ENCODE measurements at places on chromosomes 5 and 9.

GRCh38 chr9:114105236-114105635 is 6.1 kb upstream of the KIF12 start:
- DNase-seq, result no peak

GRCh38 chr5:40436535-40437237 is 243.0 kb upstream of the PTGER4 start:
- no peak for DNase-seq

GRCh38 chr5:32476891-32477290 is 32.4 kb upstream of the ZFR start:
- no peak for DNase-seq

GRCh38 chr9:123724211-123724796 is 205.6 kb downstream of the DENND1A start:
- no peak for DNase-seq

DNA sequence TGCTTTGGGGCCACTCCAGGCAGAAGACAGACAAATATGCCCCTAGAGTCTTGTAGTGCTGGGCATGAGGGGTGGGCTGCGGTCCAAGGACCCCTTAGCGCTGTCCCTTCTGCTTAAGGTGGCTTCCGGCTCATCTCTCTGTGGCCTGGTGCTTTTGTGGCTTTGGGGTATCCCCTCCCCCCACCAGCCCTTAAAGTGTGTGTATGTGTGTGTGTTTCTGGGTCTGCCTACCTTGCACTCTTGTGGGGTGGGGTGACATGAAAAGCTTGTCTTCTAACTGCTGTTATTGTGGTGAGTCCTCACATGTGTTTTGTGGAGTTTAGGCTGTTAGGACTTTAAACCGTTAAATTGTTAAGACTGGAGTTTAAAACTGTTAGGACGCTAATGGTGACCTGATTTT is 23.6 kb downstream of the MARCHF6 start:
- DNase-seq, result no peak

DNA sequence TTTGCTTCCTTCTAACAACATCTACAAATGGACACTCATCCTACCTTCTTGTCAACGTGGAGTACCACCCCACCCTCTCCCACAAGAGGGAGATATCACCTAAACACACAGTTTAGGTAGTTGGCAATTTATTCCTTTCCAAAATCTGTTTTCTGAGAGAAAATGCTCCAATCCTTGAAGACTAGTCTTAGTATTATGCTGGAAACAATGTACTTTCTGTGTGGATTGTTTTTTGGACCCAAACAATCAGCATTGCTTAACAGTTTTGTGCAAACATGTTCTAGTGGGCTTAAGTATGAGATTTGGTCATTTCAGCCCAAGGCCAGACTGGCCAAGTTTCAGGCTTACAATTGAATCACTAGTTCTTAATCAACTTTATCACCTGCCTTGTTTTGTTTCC is 359.1 kb downstream of the ARHGEF28 start:
- no peak for DNase-seq

GRCh38 chr9:100088202-100088601 is 10.6 kb downstream of the ERP44 start:
- DNase-seq, result no peak

DNA sequence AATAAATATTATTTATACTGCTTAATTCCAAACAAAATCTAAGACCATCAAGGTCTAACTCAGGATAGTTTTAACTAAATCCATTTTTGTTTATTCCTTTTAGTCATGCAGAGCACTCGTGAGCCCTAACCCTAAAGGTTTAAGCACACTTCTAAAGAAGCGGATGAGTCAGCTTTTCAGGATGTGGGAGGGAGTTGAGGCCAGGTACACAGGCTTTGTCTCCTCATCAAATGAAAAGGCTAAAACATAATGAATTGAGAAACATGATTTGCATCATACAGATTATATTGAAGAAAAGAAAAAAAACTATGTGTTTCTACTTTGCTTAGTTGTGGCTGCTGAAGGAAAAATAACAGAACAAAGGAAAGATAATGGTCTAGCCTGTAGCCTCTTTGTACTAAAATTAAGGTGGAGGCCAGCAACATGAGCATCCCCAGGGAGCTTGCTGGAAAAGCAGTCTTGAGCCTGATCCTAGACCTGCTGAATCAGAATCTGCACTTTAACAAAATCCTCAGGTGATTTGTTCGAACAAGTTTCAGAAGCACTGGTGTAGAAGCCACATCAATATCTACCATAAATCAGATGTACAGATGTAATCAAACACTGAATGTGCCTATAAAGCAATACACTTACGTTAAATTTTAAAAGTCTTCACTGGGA is 21.1 kb upstream of the ISCA1 start:
- no peak for DNase-seq

DNA sequence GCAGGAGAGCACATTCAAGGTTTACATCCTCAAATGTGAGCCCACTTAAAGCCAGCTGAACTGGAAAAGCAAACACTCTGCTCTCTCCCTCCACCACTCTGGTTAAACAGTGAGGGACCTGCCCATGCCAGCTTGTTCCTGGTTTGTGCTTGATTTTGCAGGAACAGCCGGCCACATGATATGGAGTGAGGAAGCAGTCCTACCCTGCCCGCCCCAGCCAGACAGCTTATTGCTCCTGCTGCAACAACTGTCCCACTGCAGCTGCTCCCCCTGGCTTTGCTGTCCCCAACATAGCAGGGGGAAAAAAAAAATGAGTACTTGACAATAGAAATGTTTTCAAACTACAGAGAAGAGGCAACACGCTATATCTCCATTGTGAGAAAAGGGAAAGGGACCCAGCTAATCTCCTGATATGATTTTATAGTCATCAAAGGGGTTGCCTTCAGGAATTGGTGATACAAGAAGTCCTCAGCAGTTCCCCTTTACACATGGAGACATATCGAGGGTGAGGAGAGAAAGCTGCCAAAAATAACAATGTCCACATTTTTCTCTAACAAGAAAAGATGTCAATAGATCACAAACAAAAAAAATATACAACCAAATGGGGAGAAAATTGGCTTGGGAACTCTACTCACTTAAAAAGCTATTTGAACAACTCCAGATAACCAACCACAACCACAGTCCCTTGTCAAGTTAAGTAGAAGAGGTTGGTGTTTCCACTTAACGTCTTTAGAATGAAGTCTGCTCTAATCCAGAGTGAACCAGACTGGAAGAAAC is 4.6 kb downstream of the MYO10 start:
- no peak for DNase-seq

DNA sequence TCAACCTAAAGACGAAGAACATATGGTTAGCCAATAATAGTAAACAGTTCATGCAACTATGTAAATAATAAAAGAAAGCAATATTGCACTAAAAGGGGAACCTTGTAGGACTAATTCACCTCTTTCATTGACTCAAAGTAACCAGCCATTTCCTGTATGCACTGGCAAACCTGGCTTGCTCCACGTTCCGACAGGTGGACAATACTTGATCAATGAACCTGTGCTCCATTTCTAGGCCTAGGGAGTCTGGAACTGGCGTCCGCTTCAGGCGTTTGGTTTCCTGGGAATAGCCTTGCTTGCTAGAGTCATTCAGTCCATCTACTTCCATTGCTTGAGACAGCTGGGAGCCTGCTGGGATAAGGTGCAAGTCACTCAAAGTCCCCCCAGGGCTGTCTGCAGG is 41.6 kb downstream of the PTAR1 start:
- no peak for DNase-seq

DNA sequence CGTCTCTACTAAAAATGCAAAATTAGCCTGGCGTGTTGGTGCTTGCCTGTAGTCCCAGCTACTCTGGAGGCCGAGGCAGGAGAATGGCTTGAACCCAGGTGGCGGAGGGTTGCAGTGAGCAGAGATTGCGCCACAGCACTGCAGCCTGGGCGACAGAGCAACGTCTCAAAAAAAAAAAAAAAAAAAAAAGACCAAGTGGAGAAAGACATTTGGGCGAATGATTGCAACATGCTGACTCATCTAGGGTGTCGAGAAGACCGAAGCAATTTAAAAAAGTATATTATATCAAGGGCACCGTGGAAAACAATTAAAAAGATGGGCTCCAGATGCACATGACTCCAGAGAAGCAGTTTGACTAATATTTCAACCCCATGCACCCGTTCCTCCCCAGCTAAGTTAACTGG is 9.2 kb downstream of the KLF4 start:
- DNase-seq, result peak; percentile 27

DNA sequence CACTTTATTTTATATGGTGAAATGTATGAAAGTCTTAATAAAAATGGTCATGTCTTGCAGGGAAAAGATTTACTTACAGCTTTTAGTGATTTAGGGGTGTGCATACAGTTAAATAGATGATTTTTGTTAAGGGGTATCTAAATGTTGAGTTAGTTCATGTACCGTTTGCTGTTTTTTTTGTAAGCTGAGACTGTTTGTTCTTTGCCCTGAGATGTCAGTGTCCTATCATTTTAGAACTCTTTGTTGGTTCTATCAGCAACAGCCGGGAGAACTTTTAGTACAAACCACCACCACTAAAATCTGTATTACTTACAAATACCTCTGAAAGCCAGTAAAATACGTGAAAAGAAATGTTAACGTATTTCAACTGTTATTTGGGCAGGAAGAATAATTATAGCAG is 56.3 kb upstream of the MTMR12 start:
- DNase-seq, result no peak

DNA sequence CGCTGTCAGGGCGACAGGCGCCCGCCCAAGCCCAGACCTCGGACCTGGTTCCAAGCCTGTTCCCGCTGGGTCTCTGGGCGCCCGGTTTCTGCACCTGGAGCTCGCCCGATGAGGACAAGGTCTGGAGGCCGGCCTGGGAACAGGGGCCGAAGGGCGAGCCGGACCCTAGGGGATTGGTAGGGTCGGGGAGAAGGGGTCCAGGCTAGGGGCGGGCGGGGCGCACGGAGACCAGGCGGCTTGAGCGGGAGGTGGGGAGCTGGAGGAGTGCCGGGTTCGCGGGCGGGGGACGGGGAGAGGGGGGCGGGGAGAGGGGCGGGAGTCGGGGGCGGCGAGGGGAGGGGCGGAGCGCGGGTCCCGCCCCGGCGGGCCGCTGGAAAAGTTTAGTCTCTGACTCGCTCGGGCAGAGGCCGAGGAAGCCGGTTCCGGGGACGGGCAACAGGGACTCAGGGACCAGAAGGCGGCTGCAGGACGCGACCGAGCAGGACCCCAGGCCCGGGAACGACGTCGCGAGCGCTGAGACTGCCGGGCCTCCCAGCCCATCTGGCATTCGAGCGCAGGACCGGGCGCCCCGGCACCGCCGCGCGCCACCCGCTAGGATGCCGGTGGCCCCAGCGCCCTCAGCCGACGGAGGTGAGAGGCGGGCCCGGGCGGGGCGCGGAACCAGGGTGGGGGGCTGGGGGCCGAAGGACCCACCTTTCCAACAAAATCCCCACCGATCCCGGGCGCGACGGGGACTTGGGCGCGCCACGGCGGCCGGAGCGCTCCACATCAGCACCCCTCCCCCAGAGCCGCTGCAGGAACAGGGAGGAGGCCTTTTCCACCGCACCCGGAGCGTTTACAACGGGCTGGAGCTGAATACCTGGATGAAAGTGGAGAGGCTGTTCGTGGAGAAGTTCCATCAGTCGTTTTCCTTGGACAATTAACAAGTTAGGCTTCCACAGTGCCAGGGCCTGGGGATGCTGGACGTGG is at the start of gene S1PR3:
Gene S1PR3, plus strand, starts transcription at position 403 of the 969 bp plus-strand sequence. CDS start 9,733 bp downstream, outside the sequence.
- no peak for DNase-seq

- DNase-seq, result no peak
Measured at GRCh38 chr5:24073107-24073506, 565.7 kb downstream of the PRDM9 start.

DNA sequence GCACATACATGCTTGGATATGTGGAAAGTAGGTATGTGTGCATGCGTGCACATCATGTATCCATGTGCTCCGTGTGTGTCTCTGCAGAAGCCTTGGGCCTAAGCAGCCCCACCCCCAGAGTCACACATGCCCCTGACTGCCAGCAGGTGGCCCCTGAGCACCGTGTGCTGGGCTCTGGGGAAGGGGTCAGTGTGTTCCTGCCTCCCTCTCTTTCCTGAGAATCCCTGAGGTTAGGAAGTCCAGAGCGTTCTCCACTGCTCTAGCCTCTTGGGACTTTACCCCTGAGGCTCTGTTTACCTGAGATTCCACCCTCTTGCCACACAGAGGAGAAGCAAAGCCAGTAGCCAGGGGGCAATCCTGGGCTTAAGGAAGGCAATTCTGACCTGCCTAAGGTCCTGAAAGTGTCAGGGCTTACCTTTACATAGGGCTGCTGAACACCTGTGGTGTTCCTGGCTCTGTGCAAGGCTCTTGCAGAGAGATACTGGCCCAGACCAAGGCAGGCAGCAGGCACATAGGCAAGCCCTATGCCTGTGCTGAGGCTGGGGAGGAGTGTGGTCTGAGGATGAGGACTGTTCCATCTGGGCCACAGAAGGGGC is 207.3 kb downstream of the TMEM38B start:
- no peak for DNase-seq

DNA sequence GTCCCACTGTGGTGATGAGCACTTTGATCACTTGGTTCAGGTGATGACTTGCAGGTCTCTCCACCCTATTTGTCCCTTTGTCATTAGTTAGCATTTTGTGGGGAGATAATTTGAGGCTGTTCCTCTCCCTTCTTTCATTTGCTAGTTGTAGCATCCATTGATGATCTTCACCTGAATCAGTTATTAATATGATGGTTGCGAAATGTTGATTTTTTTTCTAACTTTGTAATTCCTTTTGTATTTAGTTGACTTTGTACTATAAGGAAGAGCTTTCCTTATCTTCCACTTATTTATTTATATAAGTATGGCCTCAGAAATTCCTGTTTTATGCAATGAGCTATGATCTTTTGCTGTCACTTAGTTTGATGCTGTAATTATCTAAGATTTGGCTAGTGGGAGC is 12.6 kb downstream of the TRIO start:
- DNase-seq, result no peak

DNA sequence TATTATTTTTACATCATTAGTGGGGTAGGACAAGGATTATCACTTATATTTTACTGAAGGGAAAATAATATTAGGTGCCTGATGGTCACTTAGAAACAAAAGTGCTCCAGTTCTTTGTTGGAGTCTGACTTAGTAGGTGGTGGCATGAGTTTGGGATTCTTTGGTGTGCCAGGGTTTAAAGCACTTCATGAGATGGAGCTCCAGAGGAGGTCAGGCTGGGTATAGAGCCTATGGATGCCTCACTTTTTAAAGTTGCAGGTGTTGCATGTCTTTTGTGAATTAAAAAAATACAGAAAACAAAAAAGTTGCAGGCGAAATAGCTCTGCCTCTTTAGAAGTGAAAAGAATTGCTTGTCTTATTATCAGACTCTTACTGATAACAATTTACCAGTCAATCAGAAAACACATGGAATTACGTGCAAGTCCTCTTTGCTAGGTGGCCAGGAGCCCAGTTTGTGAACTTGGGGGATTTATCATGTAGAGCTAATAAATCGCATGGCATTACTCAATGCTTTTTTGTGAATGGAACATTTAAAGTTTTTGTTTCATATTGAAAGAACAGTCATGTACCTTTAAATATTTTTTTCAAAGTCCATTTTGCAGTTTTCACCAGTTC is 1.6 kb downstream of the ITK start:
- DNase-seq, result no peak

- DNase-seq, result no peak
Measured at GRCh38 chr5:149860801-149861322, 83.7 kb downstream of the PDE6A start.

GRCh38 chr5:82341325-82341724 is 63.2 kb upstream of the RPS23 start:
- no peak for DNase-seq

Measured in hematopoietic multipotent progenitor cell treated with erythropoietin and hydrocortisone succinate and interleukin-3 and kit ligand, for 15 days (in vitro differentiated cells).